ENCODE measurements at places on chromosomes 1 and 21.

DNA sequence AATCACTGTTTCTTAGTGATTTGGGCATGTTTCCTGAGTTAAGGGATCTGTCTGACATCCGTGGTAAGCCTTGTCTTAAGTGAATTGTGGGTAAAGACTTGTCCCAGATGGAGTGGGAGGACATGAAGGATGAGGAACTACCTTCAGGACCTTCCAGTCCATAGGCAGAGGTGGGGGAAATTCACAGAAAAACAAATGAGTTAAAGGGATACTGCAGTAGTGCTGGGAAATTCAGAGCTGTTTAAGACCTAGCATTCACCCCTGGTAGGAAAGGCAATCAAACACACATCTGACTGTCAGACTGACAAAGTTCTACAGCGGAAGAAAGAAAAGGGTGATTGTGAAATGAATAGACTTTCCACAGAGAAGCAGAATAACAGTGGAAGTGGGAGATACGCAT, 3.0 kb downstream of the GNAT2 start:
- DNase-seq, result no peak

- no peak for DNase-seq
These were observed 41.0 kb upstream of the SYNC start for GRCh38 chr1:32743380-32744070.

GRCh38 chr21:43298546-43299440, 128.1 kb downstream of the SIK1 start:
- no peak for DNase-seq

GRCh38 chr1:57270927-57271698, 152.7 kb downstream of the DAB1 start:
- DNase-seq, result no peak

DNA sequence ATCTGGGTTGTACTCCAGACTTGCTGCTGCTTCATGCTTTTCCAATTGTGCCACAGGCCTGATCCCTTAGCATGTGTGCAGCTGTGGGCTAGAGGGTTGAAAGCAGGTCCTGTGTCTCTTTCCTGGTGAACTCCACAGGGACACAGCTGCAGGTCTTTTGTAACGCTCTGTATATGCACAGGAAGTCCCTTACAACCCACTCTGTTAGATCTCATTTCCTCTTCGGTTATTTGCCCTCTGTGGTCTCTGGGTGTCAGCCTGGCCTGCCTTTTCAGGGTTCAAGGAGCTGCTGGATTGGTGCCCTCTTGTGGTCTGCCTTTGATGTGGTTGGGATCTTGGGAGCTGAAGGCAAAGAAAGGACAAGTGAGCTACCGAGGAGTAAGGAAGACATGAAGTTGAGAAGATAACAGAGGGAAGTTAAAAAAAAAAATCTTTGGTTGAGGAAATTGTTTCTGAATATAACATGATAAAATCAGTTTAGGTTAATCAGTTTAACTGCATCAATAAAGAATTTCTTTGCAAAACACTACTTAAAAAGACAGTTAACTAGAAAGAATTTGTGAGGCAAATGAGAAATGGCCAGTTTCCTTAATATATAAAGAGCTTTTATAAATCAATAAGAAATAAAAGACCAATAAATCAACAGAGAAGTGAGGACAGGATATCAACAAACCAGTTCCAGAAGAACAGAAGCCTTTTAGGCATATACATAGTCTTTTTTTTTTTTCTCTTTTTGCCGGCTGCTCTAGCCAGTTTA, 44.1 kb downstream of the UCK2 start:
- no peak for DNase-seq

- no peak for DNase-seq
These were observed 149.4 kb downstream of the SLC45A1 start for GRCh38 chr1:8467308-8467707.

DNA sequence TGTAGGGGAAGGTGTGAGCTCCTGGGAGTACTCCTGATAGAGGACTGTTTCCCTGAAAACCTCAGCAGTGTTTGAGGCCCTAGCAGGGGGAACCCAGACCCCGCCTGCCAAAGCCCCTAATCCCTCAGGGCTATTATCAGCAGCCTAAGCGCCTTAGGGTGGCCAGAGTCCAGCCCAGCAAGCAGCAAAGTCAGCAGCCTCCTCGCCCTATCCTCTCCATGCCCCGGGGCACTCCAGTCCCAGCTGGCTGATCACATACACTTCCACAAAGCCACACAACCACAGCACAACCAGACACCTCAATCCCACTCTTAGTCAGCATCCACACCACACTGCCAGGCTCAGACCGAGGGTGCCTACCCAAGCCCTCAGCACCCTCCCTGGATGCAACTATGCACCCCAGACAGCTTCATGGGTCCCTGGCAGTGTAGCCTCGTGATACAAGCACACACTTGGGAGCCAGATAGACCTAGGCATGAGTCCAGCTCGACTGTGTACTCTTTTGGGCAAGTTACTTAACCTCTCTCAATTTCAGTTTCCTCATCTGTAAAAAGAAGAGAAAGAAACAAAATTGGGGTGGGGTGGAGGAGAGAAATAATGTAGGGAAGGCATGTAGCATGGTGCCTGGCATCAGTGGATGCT, 7.1 kb downstream of the IGSF9 start:
- no peak for DNase-seq

GRCh38 chr1:53575141-53575954, 116.1 kb downstream of the DMRTB1 start:
- no peak for DNase-seq

GRCh38 chr1:185535621-185536020, 198.6 kb upstream of the HMCN1 start:
- no peak for DNase-seq

- DNase-seq, result no peak
These were observed 174.7 kb downstream of the NRIP1 start for GRCh38 chr21:14890141-14890540.

DNA sequence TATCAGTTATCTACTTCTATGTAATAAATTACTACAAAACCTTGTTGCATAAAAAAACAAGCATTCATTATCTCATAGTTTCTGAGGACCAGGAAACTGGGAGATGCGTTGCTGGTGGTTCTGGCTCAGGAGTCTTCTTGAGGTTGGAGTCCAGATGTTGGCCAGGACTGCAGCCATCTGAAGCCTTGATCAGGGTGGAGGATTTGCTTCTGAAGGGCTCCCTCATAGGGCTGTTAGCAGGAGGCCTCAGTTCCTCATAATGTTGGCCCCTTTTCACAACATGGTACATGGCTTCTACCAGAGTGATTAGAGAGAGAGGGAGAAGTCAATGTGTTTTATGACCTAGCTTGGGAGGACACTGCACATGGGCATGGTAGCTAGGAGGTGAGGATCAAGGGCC, 137.4 kb downstream of the CNIH3 start:
- no peak for DNase-seq

DNA sequence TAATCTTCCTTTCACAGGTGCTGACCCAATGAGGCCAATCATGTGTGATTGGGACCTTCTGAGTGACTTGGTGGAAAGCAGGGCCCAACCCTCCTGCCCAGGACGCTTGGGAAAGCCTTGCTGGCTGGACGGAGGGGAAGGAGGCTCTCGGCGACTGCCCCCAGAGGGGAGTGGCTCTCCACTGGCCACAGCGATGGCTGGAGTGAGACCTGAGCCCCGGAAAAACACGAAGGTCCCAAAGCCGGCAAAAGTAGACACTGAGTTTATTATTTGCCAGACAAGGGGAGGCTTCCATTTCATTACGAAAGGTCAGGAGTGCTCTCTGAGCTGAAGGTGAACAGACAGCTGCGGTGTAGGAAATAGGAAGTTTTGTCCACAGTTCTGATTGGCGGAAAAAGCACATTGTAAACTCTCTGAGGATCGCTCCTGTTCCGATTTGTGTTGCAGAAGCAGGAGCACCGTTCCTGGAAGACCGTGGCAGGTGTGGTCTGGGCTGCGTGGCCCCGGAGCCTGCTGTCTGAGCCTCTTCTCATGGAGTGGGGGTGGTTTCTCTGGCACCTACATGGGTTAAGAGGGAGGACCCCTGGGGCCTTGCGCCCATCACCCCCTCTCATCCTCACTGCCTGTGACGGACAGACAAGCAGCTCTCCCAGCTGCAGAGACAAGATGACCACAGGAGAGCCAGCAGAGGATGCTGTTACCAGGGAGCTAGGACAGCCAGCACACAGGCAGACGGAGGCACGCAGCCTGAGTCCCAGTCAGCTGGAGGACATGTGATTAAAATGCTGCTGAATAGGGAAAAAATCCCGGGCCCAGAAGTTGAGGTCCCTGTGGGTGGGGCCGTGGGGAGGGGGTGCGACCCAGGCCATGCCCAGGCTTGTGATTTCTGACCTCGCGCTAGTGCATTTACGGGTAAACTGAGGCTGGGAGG, 41.5 kb downstream of the KRTAP10-1 start:
- no peak for DNase-seq

DNA sequence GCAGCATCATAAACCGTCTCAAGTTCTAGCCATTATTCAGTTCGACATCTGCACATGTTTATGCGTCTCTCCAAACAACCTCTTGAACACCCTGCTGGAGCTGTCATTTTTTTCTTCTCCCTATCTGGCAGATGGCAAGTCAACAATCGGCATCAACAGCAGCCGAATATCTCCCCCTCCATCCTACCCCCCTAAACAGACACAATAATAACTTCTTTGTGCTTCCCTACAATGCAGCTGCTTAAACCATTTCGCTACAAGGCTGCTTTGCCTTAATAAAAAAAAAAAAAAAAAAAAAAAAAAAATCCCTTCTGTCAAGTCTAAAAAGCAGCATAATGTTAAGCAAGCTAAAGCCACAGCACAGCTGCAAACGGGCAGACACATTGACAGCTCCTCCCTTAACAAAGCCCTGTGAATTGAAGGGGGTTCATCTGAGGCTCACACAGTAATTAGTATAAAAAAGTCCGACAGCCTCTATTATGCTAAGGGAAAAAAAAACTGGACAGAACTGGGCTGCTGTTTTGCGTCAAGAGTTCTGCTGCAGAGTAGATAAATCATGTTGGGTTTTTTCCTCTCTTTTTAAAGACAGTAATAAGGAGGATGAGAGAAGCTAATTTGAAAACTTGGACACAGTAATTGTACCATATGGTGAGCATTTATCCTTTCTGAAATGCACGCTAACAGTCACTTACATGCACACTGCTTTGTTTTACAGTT, 136.4 kb downstream of the AKT3 start:
- DNase-seq, result no peak

GRCh38 chr1:18951818-18952391, 4.6 kb downstream of the IFFO2 start:
- DNase-seq, result peak; percentile 41
